Activated T-helper 1 cell treated with anti-CD3 and anti-CD28 coated beads, Interleukin-12 subunit alpha, Interleukin-12 subunit beta, Interleukin-2, Interleukin-4 antibody, amounts not matched to agents 30 ng/mL and 10 ng/mL and 1 ng/mL, durations not matched to agents 14 hours and 24 hours and 36 hours (primary cell): ENCODE measurements at places on chromosomes 13 and 19.

DNA sequence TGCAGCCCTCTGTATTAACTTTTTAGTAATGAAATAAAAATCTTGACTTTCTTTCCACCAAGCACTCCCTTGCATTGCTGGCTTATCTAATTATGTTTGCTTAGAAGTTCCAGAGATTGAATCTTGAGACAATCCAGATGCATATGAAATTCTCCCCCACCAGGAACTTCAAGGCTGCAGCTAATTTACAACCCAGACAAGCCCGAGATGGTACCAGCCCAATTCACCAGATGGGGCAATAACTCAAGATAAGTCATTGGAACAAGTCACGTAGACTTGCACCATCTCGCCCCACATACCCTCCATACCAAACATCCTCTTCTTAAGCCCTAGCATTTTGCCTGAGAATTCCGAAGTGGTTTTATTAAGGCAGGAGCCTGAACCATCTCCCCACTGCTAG, 29.0 kb downstream of the UTP14C start:
- H3K4me3 ChIP-seq, result no peak overlapping the region
- H3K36me3 ChIP-seq, result no peaks in the 10 kb centered on the region
- H3K27me3 ChIP-seq, result peaks cover 5% of the 10 kb centered on the region
- DNase-seq, result no peak
- no peak overlapping the region for H3K27ac ChIP-seq

DNA sequence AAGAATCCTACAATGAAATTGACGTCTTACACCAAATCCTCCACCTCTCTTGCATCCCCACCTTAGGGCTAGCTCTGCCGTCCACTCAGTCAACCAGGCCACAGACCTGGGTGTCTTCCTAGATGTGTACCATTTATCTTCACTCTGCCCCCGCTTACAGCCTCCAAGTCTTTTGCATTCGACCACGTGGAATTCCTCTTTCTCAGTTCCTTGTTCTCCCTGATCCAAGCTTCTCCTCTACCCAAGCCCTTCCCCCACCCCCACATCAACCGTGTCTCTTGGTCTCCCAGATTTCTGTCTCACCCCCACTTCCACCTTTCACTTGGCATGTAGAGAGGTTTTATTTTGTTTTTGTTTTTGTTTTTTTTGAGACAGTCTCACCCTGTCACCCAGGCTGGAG, 1.2 kb upstream of the DMWD start:
- H3K4me3 ChIP-seq, result peak overlapping the region; percentile 57
- peaks cover 10% of the 10 kb centered on the region for H3K36me3 ChIP-seq
- H3K27ac ChIP-seq, result peak overlapping the region; percentile 70

GRCh38 chr13:36919833-36920615, at the start of gene SMAD9:
TSS of gene SMAD9 (minus strand) at chr13:36920238. CDS start at chr13:36879689, 40,549 bp downstream.
- DNase-seq, result no peak
- peak within 1 kb of the TSS; percentile 82 for H3K4me3 ChIP-seq
- no peaks in the 10 kb centered on the region for H3K4me1 ChIP-seq
- peaks cover 2% of the 10 kb centered on the region for H3K36me3 ChIP-seq

- H3K4me3 ChIP-seq, result no peak overlapping the region
- no peak for DNase-seq
- no peak overlapping the region for H3K27ac ChIP-seq
- H3K27me3 ChIP-seq, result no peaks in the 10 kb centered on the region
- H3K36me3 ChIP-seq, result peaks cover 5% of the 10 kb centered on the region
- peaks cover 23% of the 10 kb centered on the region for H3K4me1 ChIP-seq
Observed at GRCh38 chr19:58350871-58351557, 2.3 kb downstream of the A1BG start.

- DNase-seq, result no peak
- no peaks in the 10 kb centered on the region for H3K36me3 ChIP-seq
- H3K27ac ChIP-seq, result no peak overlapping the region
- H3K4me3 ChIP-seq, result no peak overlapping the region
- no peaks in the 10 kb centered on the region for H3K4me1 ChIP-seq
Observed at GRCh38 chr13:78680576-78681350, 21.8 kb upstream of the OBI1 start.
